Neural crest cell (in vitro differentiated cells): ENCODE measurements at places on chromosomes 16 and 17.
A peak's percentile ranks its signal among the peaks of the same experiment; 100 is the strongest.

DNA sequence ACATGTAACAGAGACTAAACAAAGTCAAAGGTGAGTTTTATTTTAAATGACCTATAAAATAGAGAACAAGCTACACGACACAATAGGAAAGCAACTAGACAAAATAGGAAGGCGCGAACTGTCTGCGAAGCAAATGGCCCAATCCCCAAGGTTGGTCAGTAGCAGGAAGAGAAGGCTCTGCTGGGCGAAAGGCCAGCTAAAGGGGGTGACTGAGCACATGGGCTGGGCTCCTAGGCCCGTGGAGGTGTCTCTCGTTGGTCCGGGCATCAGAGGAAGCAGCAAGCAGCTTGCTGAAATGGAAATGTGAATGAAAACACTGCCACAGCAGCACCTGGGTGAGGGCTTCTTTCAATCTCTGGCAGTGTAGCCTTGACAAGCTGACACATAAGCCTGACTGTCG lies 129.4 kb downstream of the ZNF778 start:
- peak overlapping the region; percentile 5 for H3K27ac ChIP-seq
- peaks cover 3% of the 10 kb centered on the region for H3K36me3 ChIP-seq
- no peaks in the 10 kb centered on the region for H3K27me3 ChIP-seq
- H3K4me3 ChIP-seq: no peak overlapping the region

DNA sequence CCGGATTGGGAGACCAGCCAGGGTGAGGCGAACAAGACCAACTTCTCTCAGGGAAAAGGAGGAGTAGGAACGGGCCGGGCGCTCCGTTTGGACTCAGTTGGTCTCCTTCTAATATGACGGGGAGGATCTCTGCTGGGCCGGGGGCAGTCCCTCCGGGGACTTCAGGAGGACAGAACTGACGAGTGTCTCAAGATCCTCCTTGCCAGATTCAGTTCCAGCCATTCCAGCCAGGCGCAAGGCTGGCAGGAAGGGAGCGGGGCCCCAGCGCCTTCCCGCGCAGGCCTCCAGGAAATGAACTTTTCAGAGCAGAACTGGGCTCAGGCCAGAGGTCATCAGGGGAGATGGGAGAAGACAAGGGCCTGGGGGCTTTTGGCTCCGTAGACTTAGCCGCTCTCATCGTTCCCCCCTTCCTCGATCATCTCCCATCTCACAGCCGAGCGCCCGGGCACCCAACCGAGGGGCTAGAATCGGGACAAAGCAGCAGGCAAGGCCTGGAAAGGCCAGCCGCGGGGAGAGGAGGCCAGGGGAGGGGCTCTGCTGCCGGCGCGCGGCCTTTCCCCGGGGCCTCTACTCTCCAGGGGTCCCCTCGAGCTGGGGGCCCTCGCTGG lies 1.6 kb downstream of the ZNF423 start:
- peaks cover 58% of the 10 kb centered on the region for H3K4me1 ChIP-seq
- peaks cover 3% of the 10 kb centered on the region for H3K36me3 ChIP-seq
- peak; percentile 49 for DNase-seq
- H3K4me3 ChIP-seq: peak overlapping the region; percentile 97

DNA sequence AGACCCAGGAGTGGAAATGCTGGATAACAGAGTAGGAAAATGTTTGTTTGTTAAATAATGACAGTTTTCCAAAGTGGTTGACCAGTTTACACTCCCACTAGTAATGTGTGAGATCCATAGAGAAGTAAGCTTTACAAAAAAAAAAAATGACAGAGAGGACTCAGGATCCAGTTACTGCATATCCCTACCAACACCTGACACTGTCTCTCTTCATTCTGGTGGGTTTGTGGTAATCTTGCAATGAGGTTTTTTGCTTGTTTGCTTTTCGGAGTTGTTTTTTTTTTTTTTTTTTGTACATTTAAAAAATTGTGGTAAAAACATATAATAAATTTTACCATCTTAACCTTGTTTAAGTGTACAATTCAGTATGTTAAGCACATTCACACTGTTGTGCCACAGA lies 23.6 kb upstream of the HOXB9 start:
- no peak overlapping the region for H3K27ac ChIP-seq
- peaks cover 93% of the 10 kb centered on the region for H3K27me3 ChIP-seq
- no peaks in the 10 kb centered on the region for H3K4me1 ChIP-seq

DNA sequence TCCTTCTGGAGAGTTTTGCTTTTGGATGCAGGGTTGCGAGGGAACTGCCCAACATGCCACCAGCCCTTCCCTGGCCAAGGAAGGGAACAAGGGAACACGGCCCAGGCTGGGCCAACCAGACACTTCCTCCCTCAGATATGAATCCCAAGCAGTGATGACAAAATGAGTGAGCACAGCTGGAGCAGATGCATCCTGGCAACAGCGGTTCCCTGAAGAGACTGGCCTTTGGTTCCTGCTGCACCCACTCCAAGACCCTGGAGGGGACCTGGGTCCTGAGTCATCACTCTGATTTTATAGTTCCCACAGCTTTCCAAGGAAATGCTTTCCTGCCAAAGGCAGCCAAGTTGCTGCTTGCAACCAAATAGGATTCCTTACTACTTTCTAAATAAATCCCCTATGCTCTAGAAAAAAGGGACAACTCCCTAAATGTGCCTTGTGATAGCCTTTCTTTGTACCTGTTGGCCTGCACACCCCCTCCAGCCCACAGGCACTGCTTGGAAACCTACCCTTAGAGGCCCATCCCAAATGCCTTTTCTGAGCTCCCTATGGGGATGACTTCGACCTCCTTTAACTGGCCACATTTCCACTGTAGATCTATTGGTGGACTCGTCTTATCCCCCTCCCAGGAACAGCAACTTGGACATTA lies 5.3 kb downstream of the ST3GAL2 start:
- no peak for DNase-seq
- no peaks in the 10 kb centered on the region for H3K27me3 ChIP-seq
- peaks cover 3% of the 10 kb centered on the region for H3K36me3 ChIP-seq
- H3K4me1 ChIP-seq: peaks cover 61% of the 10 kb centered on the region
- H3K27ac ChIP-seq: peak overlapping the region; percentile 59

DNA sequence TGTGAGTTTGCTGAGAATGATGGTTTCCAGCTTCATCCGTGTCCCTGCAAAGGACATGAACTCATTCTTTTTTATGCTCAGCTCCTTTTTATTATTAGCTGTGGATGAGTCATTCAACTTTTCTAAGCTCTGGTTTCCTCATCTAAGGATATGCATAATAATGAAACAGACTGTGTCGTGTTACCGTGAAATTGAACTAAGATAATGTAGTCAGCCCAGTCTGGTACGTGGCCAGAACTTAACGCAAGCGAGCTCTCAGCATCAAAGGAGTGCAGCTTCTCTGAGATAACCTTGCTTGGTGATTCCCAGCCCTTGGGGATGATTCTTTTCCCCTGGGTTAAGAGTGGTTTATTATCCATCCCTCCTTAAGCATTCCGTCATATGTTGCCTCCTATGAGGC lies 454.3 kb upstream of the EEF2KMT start:
- H3K27me3 ChIP-seq: peaks cover 28% of the 10 kb centered on the region
- no peaks in the 10 kb centered on the region for H3K4me1 ChIP-seq
- peak overlapping the region; percentile 65 for H3K27ac ChIP-seq
- H3K4me3 ChIP-seq: no peak overlapping the region
- H3K36me3 ChIP-seq: no peaks in the 10 kb centered on the region
- DNase-seq: no peak

GRCh38 chr17:5110816-5111215 lies 862 bp downstream of the ZNF232 start:
- H3K27me3 ChIP-seq: no peaks in the 10 kb centered on the region
- H3K27ac ChIP-seq: peak overlapping the region; percentile 97
- H3K36me3 ChIP-seq: peaks cover 46% of the 10 kb centered on the region
- H3K4me1 ChIP-seq: peaks cover 30% of the 10 kb centered on the region
- DNase-seq: no peak

DNA sequence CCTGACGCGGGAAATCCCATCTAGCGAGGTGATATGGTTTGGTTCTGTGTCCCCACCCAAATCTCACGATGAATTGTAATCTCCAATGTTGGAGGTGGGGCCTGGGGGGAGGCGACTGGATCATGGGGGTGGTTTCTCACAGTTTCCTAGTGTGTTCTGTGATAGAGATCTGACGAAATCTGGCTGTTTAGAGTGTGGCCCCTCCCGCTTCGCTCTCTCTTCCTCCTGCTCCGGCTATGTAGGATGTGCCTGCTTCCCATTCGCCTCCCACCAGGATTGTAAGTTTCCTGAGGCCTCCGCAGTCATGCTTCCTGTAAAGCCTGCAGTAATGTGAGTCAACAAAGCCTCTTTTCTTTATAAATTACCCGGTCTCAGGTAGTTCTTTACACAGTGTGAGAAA lies 31.6 kb downstream of the IFT140 start:
- no peaks in the 10 kb centered on the region for H3K27me3 ChIP-seq
- H3K36me3 ChIP-seq: peaks cover 12% of the 10 kb centered on the region
- no peak overlapping the region for H3K4me3 ChIP-seq
- no peak for DNase-seq
- H3K27ac ChIP-seq: no peak overlapping the region
- peaks cover 11% of the 10 kb centered on the region for H3K4me1 ChIP-seq

DNA sequence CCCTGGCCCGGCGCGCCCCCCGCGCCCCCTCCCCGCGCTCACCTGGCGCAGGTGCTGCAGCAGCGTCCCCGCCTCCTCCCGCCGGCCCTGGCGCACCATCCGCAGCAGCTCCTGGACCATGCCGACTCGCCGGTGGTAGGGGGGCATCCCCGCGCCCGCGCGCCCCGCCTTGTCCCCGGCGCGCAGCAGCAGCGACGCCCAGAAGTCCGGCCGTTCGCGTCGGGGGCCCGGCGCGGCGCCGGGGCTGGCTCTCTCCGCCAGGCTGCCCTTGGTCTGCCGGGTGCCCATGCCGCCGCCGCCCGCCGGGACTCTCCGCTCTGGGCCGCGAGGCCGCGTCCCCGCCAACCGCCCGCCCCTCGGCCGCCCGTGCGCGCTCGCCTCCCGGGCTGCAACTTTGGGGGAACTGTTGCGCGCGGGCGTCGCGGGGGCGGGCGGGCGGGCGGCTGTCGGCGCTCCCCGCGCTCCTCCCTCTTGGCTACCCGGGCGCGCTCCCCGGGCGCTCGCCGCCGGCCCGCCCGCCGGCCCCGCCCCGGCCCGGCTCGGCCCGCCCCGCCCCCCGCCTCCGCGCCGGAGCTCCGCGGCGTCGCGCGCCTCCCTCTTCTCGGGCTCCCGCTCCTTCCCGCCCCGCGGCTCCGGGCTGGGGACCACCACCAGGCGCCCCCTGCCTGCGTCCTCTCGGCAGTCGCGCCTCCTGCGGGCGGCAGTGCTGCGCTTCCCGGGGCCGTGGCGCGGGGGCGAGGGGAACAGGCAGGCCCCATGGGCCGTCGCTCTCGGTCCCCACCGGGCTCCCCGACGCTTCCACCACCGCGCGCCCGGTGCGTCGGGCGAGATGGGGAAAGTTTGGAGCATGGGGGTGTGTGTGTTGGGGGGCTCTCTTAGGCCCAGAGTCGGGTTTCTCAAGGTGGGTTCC lies at the start of gene LRRC75A:
LRRC75A (minus strand) TSS at position 491 of the 910 bp plus-strand sequence; CDS start at position 288, 203 bp downstream.
- peaks cover 35% of the 10 kb centered on the region for H3K4me1 ChIP-seq
- H3K27ac ChIP-seq: no peak within 1 kb of the TSS
- H3K36me3 ChIP-seq: no peaks in the 10 kb centered on the region
- peak; percentile 63 for DNase-seq

DNA sequence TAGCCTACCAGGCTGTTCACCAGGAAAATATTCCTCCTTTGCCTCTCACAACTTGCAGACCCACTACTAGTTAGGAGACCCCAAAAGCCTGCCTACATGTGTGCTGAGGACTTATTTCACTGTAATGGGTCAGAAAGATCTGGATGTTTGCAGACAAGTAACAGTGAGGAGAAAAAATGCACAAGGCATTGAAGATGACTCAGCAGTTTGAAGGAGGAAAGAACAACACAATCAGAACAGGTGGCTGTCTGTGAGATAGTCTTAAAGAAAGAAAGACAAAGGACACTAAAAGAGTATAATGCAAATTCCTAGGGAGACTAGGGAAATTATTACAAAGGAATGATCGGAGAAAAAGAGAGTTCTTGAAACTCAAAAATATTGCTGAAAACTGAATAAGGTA lies 69.0 kb downstream of the ANKFN1 start:
- H3K27ac ChIP-seq: no peak overlapping the region
- no peaks in the 10 kb centered on the region for H3K36me3 ChIP-seq

DNA sequence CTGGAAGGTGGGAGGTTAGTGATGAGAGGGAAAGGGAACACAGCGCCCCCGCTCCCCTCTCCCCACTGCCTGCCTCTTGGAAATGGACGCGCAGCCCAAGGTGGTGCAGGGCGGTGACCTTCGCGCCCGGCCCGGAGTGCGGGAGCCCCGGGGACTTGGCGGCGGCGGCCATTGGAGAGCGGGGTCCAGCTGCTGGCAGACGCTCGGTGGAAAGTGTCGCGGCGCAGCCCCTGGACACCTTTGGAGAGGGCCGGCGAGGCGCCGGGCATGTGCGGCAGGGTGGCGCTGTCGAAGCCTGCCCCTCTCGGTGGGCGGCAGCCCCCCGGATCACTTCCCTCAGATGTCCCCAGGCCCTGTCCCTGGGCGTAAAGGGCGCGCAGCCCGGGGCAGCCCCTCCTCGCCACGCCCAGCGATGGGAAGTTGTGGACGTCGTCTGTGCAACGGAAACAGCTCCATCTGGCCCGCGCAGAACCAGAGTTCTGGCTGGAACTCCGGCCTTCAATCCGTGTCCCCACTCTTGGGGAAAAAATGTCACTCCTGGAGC lies 16.7 kb downstream of the SALL1 start:
- H3K4me3 ChIP-seq: peak overlapping the region; percentile 66
- no peak overlapping the region for H3K27ac ChIP-seq
- peaks cover 7% of the 10 kb centered on the region for H3K27me3 ChIP-seq
- peaks cover 49% of the 10 kb centered on the region for H3K4me1 ChIP-seq
- no peak for DNase-seq
- H3K36me3 ChIP-seq: peaks cover 35% of the 10 kb centered on the region

- no peak overlapping the region for H3K4me3 ChIP-seq
- no peaks in the 10 kb centered on the region for H3K36me3 ChIP-seq
- peaks cover 30% of the 10 kb centered on the region for H3K4me1 ChIP-seq
- no peak for DNase-seq
- H3K27ac ChIP-seq: peak overlapping the region; percentile 5
Measured at GRCh38 chr16:56911771-56912571, 20.0 kb upstream of the HERPUD1 start.

DNA sequence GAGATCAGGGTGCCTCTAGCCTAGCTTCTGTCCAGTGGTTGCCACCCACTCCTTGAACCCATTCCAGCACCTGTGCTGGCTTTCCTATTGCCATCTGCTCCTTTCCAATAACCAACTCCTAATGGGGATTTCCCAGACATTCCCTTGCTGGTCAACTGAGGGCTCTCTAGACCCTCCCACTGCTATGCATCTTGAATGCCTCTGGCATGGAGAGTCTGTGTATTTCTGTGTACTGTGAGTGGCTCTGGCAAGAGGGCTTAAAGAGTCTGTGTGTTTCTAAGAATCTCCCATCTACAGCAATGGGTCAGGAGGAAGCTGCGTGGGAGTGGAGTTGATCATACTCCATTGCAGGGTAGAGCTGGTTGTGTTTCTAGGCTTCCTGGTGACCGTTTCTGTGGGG lies 11.0 kb upstream of the EPN3 start:
- DNase-seq: no peak
- H3K4me1 ChIP-seq: peaks cover 7% of the 10 kb centered on the region
- H3K27me3 ChIP-seq: no peaks in the 10 kb centered on the region

GRCh38 chr16:47026947-47027346 lies 53.5 kb upstream of the DNAJA2 start:
- no peaks in the 10 kb centered on the region for H3K27me3 ChIP-seq
- no peak for DNase-seq
- no peak overlapping the region for H3K27ac ChIP-seq

GRCh38 chr17:28174352-28175046 lies 132.0 kb downstream of the NLK start:
- H3K27ac ChIP-seq: no peak overlapping the region
- H3K4me3 ChIP-seq: no peak overlapping the region
- no peaks in the 10 kb centered on the region for H3K4me1 ChIP-seq

- H3K36me3 ChIP-seq: no peaks in the 10 kb centered on the region
- no peak overlapping the region for H3K27ac ChIP-seq
- DNase-seq: no peak
- H3K4me3 ChIP-seq: no peak overlapping the region
- H3K27me3 ChIP-seq: peaks cover 96% of the 10 kb centered on the region
Measured at GRCh38 chr17:47870056-47870455, 19.1 kb upstream of the SP6 start.
